MM.1S (cell line): ENCODE measurements at places on chromosomes 6 and 20.
A peak's percentile ranks its signal among the peaks of the same experiment; 100 is the strongest.

DNA sequence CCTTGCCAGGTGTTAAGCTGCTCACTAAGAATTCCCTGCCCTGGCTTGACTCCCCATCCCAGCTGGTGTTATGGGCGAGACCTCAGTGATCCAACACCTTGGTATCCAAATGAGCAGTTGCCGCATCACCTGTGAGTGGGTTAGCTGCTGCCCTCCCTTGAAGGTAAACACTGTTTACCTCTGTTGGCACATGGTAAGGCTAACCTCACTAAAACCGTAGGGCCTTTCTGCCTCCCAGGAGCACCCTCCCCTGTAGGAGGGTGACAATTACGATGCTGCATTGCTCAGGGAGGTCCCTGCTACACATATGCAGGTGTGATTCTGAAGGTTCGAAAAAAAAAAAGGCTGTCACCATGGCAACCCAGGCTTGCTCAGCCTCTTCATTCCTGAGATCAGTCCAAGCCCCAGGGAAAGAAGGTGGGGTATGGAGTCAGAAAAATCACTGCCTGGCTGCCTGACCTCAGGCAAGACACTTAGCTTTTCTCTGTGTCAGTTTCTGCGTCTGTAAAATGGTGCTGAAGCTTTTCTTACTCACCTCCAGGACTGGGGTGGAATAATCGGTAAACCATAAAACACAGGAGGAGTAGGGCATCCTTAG, 19.5 kb downstream of the PNPLA1 start:
- no peak for DNase-seq

- DNase-seq = no peak
Observed at GRCh38 chr6:132446855-132447241, 45.6 kb upstream of the MOXD1 start.

- DNase-seq = peak; percentile 21
Observed at GRCh38 chr6:69795469-69796072, 1.2 kb downstream of the LMBRD1 start.

- no peak for DNase-seq
Observed at GRCh38 chr6:166757232-166758135, 130.4 kb upstream of the RPS6KA2 start.

GRCh38 chr6:139429580-139430145, 55.2 kb upstream of the CITED2 start:
- no peak for DNase-seq

GRCh38 chr6:16208989-16209388, 29.4 kb upstream of the GMPR start:
- DNase-seq = no peak
